ENCODE measurements at places on chromosomes 7 and 10.
A peak's percentile ranks its signal among the peaks of the same experiment; 100 is the strongest.

DNA sequence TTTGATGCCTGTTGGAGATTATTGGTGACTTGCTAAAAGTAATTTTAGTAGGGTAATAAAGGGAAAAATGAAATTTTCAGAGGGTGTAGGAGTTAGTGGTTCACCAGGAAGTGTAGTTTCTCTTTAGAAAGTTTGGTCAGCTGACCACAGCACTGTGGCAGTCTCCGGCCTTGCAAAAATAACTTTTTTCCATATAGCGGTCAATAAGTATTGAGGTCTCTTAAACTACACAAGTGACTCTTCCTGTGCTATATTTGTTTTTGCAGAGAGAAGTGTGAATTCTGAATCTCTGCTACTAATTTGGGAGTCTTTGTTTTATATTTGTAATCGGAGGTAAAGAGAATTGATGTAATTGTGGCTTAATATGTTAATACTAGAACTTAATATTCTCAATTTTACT, 24.3 kb downstream of the PTPN12 start:
- no peak for DNase-seq

- no peak for DNase-seq
Observed at GRCh38 chr7:3559278-3559677, 258.2 kb downstream of the SDK1 start.

- no peak for DNase-seq
Observed at GRCh38 chr7:32506266-32507054, 11.2 kb downstream of the AVL9 start.

DNA sequence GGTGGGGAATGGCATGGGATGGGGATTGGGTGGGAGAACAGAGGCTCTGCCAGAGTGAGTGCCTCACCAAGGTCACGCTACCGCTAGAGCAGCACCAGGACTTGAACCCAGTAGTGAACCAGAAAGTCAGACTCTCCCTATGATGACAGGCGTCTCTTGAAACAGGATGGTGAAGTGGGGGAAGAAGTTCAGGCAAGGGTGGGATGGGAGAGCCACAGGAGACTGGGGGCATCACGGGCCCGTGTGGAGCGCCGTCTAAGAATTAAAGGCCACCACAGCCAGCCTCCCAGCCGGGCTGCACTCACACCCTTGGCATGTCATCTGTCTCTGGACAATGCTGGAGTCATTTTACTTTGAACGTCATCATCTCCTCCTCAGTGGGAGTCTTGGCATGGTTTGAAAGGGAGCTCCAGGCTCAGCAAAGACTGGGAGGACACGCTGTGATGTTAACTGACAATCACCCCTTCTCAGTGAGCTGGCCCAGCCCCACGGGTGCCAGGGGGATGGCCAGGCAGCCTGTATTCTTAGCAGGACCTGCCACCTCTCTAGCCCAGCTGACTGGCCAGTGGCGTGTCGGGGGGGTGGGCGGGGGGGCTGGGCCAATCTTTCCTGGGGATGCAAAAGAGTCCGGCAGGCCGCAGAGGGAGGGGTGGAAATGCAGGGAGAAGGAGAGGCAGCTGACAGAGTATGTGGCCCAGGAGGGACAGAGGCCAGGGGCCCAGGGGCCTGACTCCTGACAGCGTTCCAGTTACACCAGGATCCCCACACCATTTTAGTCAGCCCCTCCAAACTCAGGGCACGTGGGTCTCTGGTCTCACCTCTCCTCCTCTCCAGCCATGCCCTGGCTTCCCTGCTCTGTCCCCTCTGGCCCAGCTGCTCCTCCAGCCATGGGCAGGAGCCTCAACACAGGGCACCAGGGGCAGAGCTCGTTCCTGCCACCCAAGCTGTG, 96.2 kb downstream of the VOPP1 start:
- DNase-seq: no peak

DNA sequence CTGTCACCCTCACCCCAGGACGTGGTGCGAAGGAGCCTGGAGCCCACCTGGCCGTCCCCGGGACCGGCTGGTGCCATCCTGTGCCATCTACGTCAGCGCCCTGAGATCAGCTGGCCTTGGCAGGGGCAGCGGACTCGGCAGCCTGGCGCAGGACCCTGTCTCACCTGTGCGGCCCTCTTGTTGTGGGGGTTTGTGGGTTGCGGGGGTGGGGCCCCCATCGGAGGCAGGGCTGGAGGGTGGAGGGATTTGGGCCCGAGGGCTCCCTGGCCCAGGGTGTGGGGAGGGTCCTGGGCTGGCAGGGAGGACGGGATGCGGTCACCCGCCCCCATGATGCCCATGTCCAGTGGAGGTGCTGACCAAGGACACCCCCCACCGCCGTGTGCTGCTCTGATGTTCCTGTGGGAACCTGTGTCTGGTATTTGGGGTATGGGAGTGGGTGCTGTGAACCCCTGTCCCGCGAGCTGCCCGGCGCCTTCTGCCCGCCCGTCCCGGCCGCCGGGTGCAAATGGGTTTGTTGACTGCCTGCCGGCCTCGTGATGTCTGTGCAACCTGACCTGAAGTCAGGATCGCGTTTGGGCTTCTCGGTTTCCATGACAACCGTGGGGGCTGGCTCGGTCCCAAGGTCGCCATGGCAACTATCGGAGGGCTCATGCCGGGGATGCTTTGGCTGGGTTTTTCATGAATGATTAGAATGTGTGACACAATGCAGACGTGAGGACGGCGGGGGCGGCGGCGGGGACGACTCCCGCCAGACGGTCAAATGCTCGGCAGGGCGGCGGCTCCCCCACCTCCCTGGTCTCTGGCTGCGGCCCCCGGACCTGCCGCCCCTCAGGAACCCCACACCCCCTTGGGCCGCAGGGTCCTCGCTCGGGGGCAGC, 7.3 kb downstream of the MAFK start:
- peak; percentile 68 for DNase-seq

Data from neural crest cell (in vitro differentiated cells).